Stimulated activated CD4-positive, alpha-beta T cell treated with anti-CD3 and anti-CD28 coated beads, Interleukin-1b, Interleukin-23, amount 100 ng/mL, for 1 hour (primary cell): ENCODE measurements at places on chromosomes 5 and 9.

GRCh38 chr5:67201897-67202549, 5.4 kb upstream of the CD180 start:
- DNase-seq: no peak

- DNase-seq: no peak
These were observed 16.0 kb downstream of the TLE1 start for GRCh38 chr9:81673310-81673709.

GRCh38 chr9:137455359-137455991, 3.7 kb downstream of the NSMF start:
- DNase-seq: no peak

- no peak for DNase-seq
These were observed 3.2 kb downstream of the TEX48 start for GRCh38 chr9:114678795-114679194.

- no peak for DNase-seq
These were observed 25.9 kb upstream of the NDST1 start for GRCh38 chr5:150481972-150482406.
